ENCODE measurements at places on chromosomes 13 and 19. TPM values are rescaled to one million over a fixed set of nuclear protein-coding genes. Genes with fewer than 3 reads are reported as not detected.

DNA sequence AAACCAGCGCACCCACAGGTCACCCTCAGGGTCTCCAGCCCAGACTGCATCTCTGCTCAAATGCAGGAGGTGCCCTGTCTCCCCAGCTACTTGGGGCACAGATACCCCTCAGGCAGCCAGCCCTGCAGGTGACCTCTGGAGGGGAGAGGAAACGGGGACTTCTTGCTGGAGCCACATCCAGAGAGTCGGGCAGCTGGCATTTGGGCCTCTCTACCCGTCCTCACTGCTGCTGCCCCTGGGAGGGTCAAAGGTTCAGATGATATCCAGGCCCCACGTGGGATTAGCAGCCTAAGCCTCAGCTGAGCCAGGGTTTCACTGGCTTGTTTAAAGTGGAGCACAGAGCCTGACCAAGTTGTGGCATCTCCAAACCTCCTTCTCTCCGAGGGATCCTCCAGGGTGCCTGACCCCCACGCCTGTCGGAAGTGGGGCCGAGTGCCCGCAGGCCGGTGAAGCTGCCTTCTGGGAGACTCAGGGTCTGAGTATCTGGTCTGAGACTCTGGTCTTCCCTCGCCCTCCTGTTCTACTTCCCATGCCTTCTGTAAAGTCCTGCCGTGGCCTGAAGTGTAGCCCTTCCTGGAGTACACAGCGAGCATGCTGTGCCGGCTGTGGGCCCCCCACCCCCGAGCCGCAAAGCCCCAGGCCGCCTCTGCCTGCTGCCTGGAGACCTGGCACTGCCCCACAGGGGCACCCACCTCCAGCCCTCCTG is 2.1 kb downstream of the RASA3 start:
- H3K4me3 ChIP-seq, result peak overlapping the region; percentile 96
- H3K36me3 ChIP-seq, result peaks cover 19% of the 10 kb centered on the region
- no peaks in the 10 kb centered on the region for H3K27me3 ChIP-seq

DNA sequence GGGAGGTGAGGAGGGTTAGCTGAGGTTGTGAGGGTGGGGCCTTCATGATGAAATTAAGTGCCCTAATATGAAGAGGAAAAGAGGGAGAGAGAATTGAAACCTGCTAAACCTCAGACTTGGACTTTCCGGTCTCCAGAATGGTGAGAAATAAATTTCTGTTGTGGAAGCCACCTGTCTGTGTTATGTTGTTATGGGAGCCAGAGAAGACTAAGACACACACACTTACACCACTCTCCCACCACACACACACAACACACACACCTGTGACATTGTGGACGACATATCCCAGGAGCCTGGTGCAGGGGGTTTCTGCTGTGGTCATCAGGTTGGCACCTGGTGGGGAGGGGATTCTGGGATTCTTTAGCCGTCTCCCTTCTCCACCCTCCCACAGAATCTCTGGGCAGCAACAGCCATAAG is 14.0 kb downstream of the KLK4 start:
- H3K36me3 ChIP-seq, result no peaks in the 10 kb centered on the region
- H3K27me3 ChIP-seq, result no peaks in the 10 kb centered on the region
- H3K4me1 ChIP-seq, result no peaks in the 10 kb centered on the region
- DNase-seq, result no peak

- no peak overlapping the region for H3K27ac ChIP-seq
- peak; percentile 65 for DNase-seq
- H3K27me3 ChIP-seq, result no peaks in the 10 kb centered on the region
- no peak overlapping the region for H3K4me3 ChIP-seq
- peaks cover 49% of the 10 kb centered on the region for H3K36me3 ChIP-seq
These were observed 5.9 kb downstream of the BORCS8 start for GRCh38 chr19:19185853-19186740.

DNA sequence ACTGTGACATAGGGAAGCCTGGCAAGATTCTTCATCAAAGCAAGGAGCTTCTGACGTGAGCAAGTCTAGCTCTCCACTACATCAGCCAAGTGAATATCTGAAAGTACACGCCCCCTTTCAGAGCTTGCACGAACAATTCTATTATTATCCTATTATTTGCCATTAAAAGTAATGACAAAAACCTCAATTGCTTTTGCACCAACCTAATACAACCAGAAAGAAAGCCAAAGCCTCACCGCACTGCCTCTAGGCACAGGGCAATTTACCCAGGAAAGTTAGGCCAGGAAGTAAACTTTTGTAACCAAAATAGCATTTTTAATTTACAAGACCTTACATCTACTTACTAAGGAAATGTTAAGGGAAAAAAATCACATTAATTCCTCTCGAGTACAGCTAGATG is 41.2 kb downstream of the LATS2 start:
- peaks cover 16% of the 10 kb centered on the region for H3K36me3 ChIP-seq
- DNase-seq, result peak; percentile 5
- no peak overlapping the region for H3K4me3 ChIP-seq
- H3K27ac ChIP-seq, result no peak overlapping the region
- H3K27me3 ChIP-seq, result no peaks in the 10 kb centered on the region

- H3K27me3 ChIP-seq, result no peaks in the 10 kb centered on the region
- no peaks in the 10 kb centered on the region for H3K36me3 ChIP-seq
- H3K4me1 ChIP-seq, result no peaks in the 10 kb centered on the region
- no peak overlapping the region for H3K27ac ChIP-seq
These were observed 172.7 kb upstream of the ZNF507 start for GRCh38 chr19:32172566-32173160.

GRCh38 chr19:47423203-47423882 is 4.0 kb upstream of the MEIS3 start:
- H3K4me3 ChIP-seq, result no peak overlapping the region
- no peak overlapping the region for H3K27ac ChIP-seq
- no peak for DNase-seq
- H3K4me1 ChIP-seq, result peaks cover 20% of the 10 kb centered on the region

GRCh38 chr19:53810891-53811290 is 13.2 kb downstream of the NLRP12 start:
- no peak overlapping the region for H3K27ac ChIP-seq
- DNase-seq, result no peak
- H3K36me3 ChIP-seq, result no peaks in the 10 kb centered on the region
- no peaks in the 10 kb centered on the region for H3K4me1 ChIP-seq
- H3K4me3 ChIP-seq, result no peak overlapping the region

DNA sequence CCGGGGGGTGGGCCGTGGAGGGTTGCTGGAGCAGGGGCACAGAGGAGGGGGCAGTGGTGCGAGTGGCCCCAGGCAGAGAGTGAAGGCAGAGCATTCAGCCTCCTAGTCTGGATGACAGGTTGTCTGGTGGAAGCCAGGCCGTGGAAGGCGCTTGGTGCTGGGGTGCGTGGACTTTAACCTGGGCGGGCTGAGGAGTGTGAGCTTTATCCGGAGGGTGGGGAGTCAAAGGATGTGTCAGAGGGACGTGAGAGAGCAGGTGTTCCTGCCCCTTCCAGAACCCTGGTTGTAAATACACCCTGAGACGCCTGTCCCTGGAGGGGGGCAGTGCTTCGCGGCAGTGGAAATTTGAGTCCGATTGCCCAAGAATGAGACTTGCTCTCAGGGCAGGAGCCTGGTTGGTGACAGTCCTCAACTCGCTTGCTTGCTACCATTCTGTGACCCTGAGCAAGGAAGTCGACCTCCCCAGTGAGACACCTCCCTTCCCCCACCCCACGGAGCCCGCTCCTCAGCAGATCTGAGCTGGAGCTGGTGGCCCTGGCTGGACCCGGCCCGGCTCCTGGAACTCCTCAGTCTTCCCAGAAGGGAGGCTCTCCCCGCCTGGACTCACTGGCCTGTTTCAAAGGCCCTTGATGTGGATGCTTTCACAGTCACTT is 2.3 kb downstream of the SPPL2B start:
- H3K27ac ChIP-seq, result no peak overlapping the region
- H3K36me3 ChIP-seq, result peaks cover 30% of the 10 kb centered on the region
- DNase-seq, result no peak
- peaks cover 13% of the 10 kb centered on the region for H3K4me1 ChIP-seq
- H3K27me3 ChIP-seq, result no peaks in the 10 kb centered on the region
- no peak overlapping the region for H3K4me3 ChIP-seq

- H3K4me1 ChIP-seq, result no peaks in the 10 kb centered on the region
- no peak overlapping the region for H3K4me3 ChIP-seq
- H3K36me3 ChIP-seq, result no peaks in the 10 kb centered on the region
These were observed 82.2 kb upstream of the USP29 start for GRCh38 chr19:57037556-57037955.

DNA sequence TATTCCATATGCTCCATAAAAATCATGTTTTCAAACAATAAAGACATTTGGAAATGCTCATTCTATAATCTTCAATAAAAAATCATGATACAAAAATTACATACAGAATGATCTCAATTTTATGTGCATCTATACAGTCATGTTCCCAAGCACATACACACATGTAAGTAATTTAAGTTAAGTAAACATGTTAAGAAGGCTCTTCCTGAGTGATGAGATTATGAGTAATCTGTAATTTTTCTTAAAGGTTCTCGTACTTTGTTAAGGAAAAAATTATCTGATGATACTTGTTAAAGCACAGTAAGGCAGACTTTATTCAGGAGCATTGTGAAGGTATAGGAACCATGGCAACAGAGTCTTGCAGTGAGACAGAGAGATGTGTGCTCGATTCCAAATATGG is 30.0 kb upstream of the DLEU7 start:
- H3K4me3 ChIP-seq, result no peak overlapping the region
- no peak for DNase-seq

- no peaks in the 10 kb centered on the region for H3K4me1 ChIP-seq
- H3K36me3 ChIP-seq, result no peaks in the 10 kb centered on the region
- DNase-seq, result no peak
- no peak overlapping the region for H3K27ac ChIP-seq
These were observed 397.1 kb downstream of the SLITRK5 start for GRCh38 chr13:88068316-88068715.

- H3K4me1 ChIP-seq, result no peaks in the 10 kb centered on the region
- H3K27ac ChIP-seq, result no peak overlapping the region
- no peaks in the 10 kb centered on the region for H3K27me3 ChIP-seq
These were observed 1193.0 kb downstream of the UQCRFS1 start for GRCh38 chr19:28019901-28020300.

DNA sequence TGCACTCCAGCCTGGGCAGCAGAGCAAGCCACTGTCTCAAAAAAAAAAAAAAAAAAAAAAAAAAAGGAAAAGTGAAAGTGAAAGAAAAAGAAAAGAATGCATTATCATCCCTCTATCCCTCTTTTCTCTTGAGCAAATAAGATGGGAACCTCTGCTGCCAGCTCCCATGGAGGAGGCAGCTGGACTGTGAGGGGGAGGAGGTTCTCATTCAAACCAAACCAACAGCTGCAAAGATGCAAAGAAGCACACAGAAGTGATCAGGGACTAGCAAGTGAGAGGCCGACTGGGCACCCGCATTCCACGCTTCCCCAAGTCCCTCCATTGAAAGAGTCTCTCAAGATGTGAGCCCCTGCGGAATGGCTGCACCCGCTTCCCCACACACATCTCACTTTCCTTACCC is 63.5 kb downstream of the TSHZ3 start:
- no peak overlapping the region for H3K4me3 ChIP-seq
- peaks cover 14% of the 10 kb centered on the region for H3K4me1 ChIP-seq
- peak overlapping the region; percentile 21 for H3K27ac ChIP-seq
- DNase-seq, result peak; percentile 37
- H3K27me3 ChIP-seq, result no peaks in the 10 kb centered on the region
- H3K36me3 ChIP-seq, result 0 out of 2 replicates have a peak, but pooled peaks cover 8% of the 10 kb centered on the region

DNA sequence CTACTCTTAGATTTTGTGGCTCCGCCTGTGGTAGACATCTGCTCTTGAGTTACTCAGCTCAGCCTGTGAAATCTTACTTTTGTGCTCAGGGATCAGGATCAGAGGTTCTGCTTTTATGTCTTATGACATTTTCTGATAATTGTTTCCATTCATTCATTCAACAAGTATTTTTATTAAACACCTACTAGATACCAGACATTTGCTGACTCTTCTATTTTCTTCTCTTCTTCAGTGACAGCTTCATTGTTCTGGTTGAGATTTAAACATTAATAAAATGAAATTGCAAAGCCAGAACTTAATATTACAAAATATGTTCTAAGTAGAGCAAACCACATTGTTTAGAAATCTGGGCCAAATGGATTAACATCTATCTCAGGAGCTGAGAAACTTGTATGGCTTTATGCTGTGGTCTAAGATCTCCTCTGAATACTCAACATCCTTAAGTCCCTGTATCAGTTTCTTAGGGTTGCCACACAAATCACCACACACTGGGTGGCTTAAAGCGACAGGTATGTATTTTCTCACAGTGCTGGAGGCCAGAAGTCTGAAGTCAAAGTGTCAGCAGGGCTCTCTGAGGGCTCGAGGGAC is 15.8 kb upstream of the MICU2 start:
- H3K4me1 ChIP-seq, result peaks cover 6% of the 10 kb centered on the region
- no peak overlapping the region for H3K27ac ChIP-seq
- DNase-seq, result no peak

DNA sequence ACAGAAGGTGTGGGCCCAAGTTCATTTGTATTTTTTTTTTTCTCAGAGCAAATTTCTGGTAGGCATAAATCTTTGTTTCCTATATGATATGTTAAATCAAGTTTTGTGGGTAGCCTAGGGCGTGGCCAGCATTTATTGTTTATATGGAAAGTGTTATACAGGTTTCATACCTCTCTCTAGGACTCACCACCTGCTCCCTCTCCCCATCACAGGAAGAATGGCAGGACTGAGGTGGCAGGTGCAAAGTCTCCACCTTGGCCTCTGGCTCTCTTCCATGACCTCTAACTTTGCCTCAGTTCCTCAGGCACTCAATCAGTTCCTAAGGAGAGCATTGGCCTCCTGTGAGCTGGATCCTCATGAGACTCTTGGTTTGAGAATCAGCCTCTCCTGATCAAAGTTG is 172.3 kb upstream of the TSC22D1 start:
- no peak overlapping the region for H3K27ac ChIP-seq
- no peak for DNase-seq
- no peaks in the 10 kb centered on the region for H3K27me3 ChIP-seq

DNA sequence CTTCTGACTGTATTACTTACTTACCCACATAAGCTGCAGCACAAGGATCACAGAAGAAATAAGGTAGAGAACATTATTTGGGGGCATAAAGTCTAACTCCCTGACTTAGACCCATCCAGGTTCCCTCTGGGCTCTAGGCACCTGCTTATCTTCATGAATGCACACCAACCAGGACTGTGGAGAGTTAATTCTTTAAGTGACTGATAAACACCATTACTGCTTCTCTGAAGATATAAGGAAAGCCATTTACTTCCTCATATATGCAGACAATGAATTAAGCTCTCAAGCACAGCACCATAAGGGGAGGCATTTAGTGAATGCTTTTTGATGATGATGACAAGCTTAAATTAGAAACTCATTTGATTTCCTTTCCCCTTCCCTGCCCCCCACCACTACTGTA is 22.5 kb downstream of the OBI1 start:
- no peak overlapping the region for H3K4me3 ChIP-seq
- H3K4me1 ChIP-seq, result no peaks in the 10 kb centered on the region
- no peaks in the 10 kb centered on the region for H3K27me3 ChIP-seq

- no peak overlapping the region for H3K4me3 ChIP-seq
- DNase-seq, result no peak
- H3K27ac ChIP-seq, result no peak overlapping the region
- no peaks in the 10 kb centered on the region for H3K27me3 ChIP-seq
These were observed 24.6 kb upstream of the GARRE1 start for GRCh38 chr19:34229721-34230120.

Gene OR7C1
- not detected for total RNA-seq

Gene ZNF528
- 8.6 TPM for total RNA-seq

Gene GPR183
- 49.7 TPM for total RNA-seq

Gene KHSRP
- total RNA-seq, result 129 TPM

Gene RFPL4AL1
- total RNA-seq, result not detected

Gene SLC7A10
- total RNA-seq, result not detected

Gene DNAJC15
- 25.2 TPM for total RNA-seq

Gene OR7E24
- not detected for total RNA-seq

Gene HIF3A
- not detected for total RNA-seq

Gene DNAJC3
- total RNA-seq, result 37.9 TPM

Gene GPR4
- not detected for total RNA-seq

Gene CATSPERD
- not detected for total RNA-seq

All from SJSA1 (cell line).